GM10248 (cell line): ENCODE measurements at places on chromosomes 1 and 21.

- no peak for DNase-seq
These were observed 41.4 kb downstream of the ACOT7 start for GRCh38 chr1:6352138-6352563.

DNA sequence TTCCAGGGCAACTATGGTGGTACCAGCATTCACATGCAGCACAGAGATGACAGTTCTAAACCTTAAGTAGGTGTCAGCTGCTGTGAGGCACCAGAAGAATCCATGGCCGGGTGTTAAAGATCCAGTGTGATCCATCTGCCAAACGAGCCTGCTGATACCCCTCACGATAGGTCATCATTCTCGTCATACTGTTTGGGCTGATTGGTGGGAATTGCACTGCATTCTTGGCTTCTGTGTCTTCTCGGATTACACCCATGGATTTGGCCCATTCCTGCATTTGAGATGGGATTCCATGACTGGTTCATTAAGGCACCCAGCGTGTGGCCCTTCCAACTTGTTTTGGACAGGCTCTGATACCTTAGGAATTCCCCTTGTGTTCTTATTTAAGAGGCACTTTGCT, 55.2 kb downstream of the ST6GALNAC3 start:
- DNase-seq = no peak

GRCh38 chr1:28450561-28450960, 55.3 kb upstream of the RCC1 start:
- no peak for DNase-seq

GRCh38 chr1:39485046-39485803, 6.2 kb upstream of the BMP8A start:
- DNase-seq = no peak

GRCh38 chr1:190207733-190208132, 269.9 kb downstream of the BRINP3 start:
- no peak for DNase-seq

DNA sequence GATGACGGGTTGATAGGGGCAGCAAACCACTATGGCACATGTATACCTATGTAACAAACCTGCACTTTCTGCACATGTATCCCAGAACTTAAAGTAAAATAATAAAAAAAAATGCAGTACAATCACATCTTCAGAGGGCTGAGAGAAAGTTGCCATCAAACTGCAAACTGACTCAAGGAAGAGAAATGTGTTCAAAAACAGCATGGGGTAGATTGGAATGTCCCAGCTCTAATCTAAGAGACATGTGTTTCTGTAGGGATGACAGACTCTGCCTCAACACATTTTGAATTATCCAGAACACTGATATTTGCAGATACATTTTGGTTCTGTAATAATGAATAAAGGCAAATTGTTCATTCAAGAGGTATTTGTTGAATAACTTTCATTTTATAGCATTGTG, 171.2 kb upstream of the RUNX1 start:
- DNase-seq = no peak

DNA sequence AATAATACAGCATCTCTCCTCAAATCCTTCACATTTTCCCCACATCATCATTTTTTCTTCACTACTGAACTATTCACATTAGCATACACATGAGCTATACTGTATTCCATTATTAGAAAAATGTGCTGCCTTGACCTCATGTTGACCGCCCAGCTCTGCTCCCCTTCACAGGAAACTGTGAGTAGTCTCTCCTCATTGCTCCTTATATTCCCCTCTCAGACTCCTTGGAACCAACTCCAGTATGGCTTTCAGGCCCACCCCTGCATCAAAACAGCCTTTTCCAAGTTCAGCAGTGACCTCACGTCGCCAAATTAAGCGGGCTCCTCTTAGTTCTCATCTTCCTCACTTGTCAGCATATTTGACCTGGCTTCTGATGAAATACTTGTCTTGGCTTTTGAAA, 59.2 kb upstream of the SPAG17 start:
- DNase-seq = no peak

DNA sequence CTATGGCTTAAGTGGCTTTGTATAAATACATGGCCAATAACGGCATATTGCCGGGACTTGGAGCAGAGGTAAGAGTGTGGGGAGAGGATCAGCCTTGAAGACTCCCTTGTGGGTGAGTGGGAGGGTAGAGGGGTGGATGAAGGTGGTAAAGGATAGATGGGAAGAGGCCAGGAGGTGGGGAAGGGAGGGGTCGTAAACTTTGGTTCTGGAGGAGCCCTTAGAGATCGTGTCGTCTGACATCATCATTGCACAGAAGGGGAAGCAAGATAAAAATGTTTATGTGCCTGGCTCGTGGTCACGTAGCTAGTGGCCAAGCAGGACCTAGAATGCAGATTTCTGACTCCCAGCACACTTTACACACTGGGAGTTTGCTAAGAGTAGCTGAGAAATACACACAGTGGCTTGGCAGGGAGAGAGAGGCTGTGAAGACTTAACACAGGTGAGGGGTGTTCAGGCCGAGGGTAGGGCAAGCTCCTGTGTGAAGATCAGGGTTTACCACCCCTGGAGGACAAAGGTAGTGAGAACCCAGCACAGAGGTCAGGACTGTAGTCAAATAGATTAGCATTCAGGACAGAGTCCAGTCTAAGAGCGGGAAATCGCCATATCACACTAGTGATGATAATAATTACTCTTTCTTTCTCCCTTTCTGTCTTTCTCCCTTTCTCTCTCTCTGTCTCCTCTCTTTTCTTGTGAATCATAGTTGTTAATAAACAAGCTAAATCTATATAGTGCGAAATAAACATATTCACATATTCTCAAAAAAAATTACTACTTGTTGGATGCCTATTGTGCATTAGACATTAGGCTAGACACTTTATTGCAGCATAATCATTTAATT, 75.5 kb downstream of the LRRC8D start:
- no peak for DNase-seq

DNA sequence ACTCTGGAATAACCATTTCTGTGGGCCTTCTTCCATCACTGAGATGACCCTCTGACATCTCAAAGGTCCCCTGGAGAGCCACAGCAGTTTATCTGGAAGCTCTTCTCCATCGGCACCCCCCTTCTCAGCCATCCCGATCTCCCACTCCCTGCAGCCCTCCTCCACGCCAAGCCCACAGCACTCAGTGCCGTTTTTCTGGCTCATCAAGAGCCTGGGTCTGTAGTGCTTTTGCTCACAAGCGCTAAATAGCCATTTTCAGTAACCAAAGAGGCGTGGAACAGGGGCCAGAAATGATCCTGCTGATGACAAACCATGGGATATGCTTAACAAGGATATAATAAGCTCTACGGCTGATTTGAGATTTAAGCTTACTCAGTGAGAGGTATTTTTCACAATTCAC, 17.6 kb downstream of the SEC16B start:
- DNase-seq = no peak

DNA sequence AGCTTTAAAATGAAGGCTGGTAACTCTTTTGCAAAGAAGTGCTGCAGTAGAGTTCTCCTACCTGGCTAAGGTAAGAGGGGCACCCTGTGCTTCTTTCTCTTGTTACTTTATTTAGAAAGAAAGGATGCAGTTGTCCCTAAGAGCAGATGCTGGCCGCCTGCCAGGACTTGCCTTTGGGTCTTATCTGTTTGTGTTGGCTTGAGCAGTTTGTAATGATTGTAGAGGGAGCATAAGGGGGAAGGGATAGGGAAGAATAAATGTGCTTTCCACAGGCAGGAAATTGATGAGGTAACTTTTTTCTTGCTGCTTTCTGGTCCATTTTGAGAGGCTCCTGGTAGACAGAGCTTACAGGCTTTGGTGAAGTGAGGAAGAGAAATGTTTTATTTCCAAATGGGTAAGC, 229.6 kb downstream of the HHAT start:
- no peak for DNase-seq

GRCh38 chr1:28066393-28067154, 21.8 kb downstream of the EYA3 start:
- DNase-seq = no peak

DNA sequence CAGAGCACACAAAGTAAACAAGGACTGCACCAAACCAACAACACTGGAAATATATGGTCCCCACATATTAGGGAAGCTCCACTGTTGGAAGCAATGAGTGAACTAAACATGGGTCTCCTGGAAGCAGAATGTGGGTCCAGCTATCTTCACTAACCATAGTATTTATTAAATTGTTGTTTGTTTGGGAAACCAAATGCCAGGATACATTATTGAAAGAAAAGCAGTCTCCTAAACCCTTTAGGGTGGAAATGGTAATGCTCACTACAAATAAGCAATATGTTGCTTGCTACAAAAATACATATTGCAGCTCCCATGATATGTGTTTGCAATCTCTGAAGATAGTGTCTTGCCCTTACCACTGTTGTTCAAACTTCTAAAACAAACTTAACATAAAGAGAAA, 2.2 kb downstream of the NEGR1 start:
- DNase-seq = no peak

- no peak for DNase-seq
These were observed 73.9 kb downstream of the CD58 start for GRCh38 chr1:116496898-116497297.

DNA sequence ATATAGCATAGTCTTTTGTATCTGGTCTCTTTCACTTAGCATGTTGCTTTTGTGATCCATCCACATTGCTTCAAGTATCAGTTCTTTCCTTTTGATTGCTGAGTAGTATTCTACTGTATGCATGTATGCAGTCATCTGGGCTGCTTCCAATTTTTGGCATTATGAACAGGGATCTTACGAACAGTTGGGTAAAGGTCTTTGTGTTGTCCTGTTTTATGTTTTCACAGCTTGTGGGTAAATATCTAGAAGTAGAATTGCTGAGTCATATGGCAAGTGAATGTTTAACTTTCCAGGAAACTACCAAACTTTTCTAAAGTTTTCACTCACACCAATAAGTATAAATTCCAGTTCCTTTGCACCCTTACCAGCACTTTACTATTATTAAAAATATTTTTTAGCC, 60.9 kb downstream of the LHX4 start:
- DNase-seq = no peak

GRCh38 chr1:30888391-30888790, 20.2 kb downstream of the SDC3 start:
- DNase-seq = no peak
